ENCODE measurements at places on chromosomes 2 and 18. TPM values are rescaled to one million over a fixed set of nuclear protein-coding genes. Genes with fewer than 3 reads are reported as not detected.

The EGR4 gene
- total RNA-seq: not detected

The SLC19A3 gene
- 3.1 TPM for total RNA-seq

The TM4SF20 gene
- total RNA-seq: not detected

The FANCL gene
- 75.8 TPM for total RNA-seq

The ATOH8 gene
- total RNA-seq: 17.6 TPM

The PRSS56 gene
- total RNA-seq: 9.6 TPM

The ANKRD30B gene
- total RNA-seq: not detected

The SPDYA gene
- total RNA-seq: 3.7 TPM

The CRYBA2 gene
- 1,526 TPM for total RNA-seq

The BIRC6 gene
- 306 TPM for total RNA-seq

The MARS2 gene
- total RNA-seq: 7.2 TPM

The MROH2A gene
- not detected for total RNA-seq

The NAT8 gene
- not detected for total RNA-seq

The TDRD15 gene
- not detected for total RNA-seq

The CD28 gene
- total RNA-seq: 2.7 TPM

The IGFBP5 gene
- 508 TPM for total RNA-seq

The PHOSPHO2 gene
- total RNA-seq: 19.4 TPM

The MC5R gene
- 0.33 TPM for total RNA-seq

The CFAP221 gene
- total RNA-seq: 4.1 TPM

The RAB31 gene
- 29.4 TPM for total RNA-seq

The SCN7A gene
- total RNA-seq: 19.0 TPM

The TRIM43 gene
- not detected for total RNA-seq

The TTL gene
- 31.2 TPM for total RNA-seq

The IL18R1 gene
- total RNA-seq: 1.6 TPM

The GCG gene
- total RNA-seq: 0.99 TPM

The COLEC11 gene
- total RNA-seq: 2.7 TPM

The REG3A gene
- not detected for total RNA-seq

The PFN4 gene
- 4.1 TPM for total RNA-seq

The RNF181 gene
- 67.1 TPM for total RNA-seq

The FAP gene
- 82.5 TPM for total RNA-seq

The ZDBF2 gene
- 40.8 TPM for total RNA-seq

The SUMO1 gene
- total RNA-seq: 116 TPM

The UPP2 gene
- total RNA-seq: 0.33 TPM

The TXNDC2 gene
- total RNA-seq: not detected

The FSIP2 gene
- total RNA-seq: 5.5 TPM

The PDCD1 gene
- 0.16 TPM for total RNA-seq

The OR6B2 gene
- total RNA-seq: not detected

The UGT1A6 gene
- 0.55 TPM for total RNA-seq

The GPR75 gene
- 4.2 TPM for total RNA-seq

The HOXD3 gene
- 3.0 TPM for total RNA-seq

The FHL2 gene
- total RNA-seq: 46.5 TPM

The AMER3 gene
- total RNA-seq: 11.8 TPM

The TUBA4B gene
- total RNA-seq: not detected

The ACVR1C gene
- 0.44 TPM for total RNA-seq

The CFAP65 gene
- not detected for total RNA-seq

The NFATC1 gene
- 11.7 TPM for total RNA-seq

The INHA gene
- total RNA-seq: 0.82 TPM

The C1QL2 gene
- total RNA-seq: 4.1 TPM

The CYP26B1 gene
- total RNA-seq: 12.8 TPM

The FLACC1 gene
- total RNA-seq: 2.9 TPM

The SLC35F5 gene
- total RNA-seq: 147 TPM

The DSG1 gene
- 8.5 TPM for total RNA-seq

The RIT2 gene
- total RNA-seq: 0.38 TPM

The ZNF396 gene
- 5.8 TPM for total RNA-seq

The ITM2C gene
- 162 TPM for total RNA-seq

The SPATA3 gene
- total RNA-seq: not detected

The QPCT gene
- 12.0 TPM for total RNA-seq

The SEPTIN10 gene
- 83.8 TPM for total RNA-seq

The LIMS4 gene
- total RNA-seq: not detected

All from camera-type eye (tissue), 1 donor.